WTC11 (cell line): ENCODE measurements at places on chromosomes 13 and 19.

- peak; percentile 82 for DNase-seq
These were observed 46.7 kb downstream of the NOTCH3 start for GRCh38 chr19:15154002-15154612.

GRCh38 chr13:75760131-75761021 is 124.2 kb downstream of the LMO7 start:
- no peak for DNase-seq

- DNase-seq: peak; percentile 13
These were observed 947 bp downstream of the ATP4B start for GRCh38 chr13:113656831-113657671.

DNA sequence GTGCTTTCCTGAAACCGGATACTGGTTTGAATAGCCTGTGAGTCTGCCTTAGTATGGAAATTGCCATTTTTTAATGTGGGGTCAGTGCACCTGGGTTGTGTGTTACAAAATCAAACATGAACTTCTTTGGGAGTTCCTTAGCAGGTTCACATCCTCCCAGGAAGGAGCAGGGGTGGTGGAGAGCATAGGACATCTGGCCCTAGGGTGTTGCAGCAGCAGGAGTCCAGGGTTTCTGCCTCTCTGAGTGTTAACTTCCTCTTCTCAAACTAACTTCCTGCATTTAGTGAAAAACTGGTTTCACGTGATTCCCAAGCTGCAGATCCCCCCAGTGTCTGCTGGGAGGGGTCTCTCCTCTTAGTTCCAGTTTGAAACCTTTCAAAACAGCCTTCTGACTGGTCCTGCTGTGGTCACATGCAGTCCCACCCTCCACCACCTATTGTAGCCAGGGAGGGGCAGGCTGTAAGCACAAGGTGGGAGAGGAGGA is 7.2 kb downstream of the RNASEH2B start:
- DNase-seq: no peak

- DNase-seq: no peak
These were observed 450 bp downstream of the NDUFA11 start for GRCh38 chr19:5903056-5903623.
